Epithelial cell of proximal tubule (primary cell): ENCODE measurements at places on chromosomes 5 and 9.

GRCh38 chr9:106324053-106324585 is 538.8 kb upstream of the ZNF462 start:
- no peak for DNase-seq

GRCh38 chr5:133742431-133742988 is 130.2 kb upstream of the FSTL4 start:
- no peak for DNase-seq

GRCh38 chr9:95004411-95005277 is 278.1 kb downstream of the AOPEP start:
- DNase-seq, result no peak

DNA sequence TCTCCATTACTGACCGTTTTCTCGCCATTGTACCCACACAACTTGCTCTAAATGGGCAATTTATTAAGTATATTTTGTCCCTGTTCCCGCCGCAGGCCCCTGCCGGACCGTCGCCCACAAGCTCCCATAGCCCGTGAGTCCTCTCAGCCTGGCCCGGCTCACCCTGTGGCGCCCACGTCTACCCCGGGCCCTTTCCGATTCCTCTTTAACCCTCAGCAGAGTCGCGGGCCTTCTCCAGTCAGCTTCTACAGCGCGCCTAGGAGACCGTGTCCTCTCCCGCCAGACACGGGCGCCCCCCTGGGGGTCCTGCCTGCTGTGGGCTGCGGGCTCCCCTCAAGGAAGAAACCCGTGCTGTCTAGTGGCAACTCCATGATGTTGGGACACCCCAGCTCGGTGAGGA is 57.8 kb upstream of the SPATA31E1 start:
- no peak for DNase-seq
